ENCODE measurements at places on chromosomes 1 and 21. TPM values are rescaled to one million over a fixed set of nuclear protein-coding genes. Genes with fewer than 3 reads are reported as not detected.

- no peak overlapping the region for H3K4me3 ChIP-seq
- DNase-seq: no peak
- H3K36me3 ChIP-seq: no peaks in the 10 kb centered on the region
- no peaks in the 10 kb centered on the region for H3K4me1 ChIP-seq
These were observed 18.6 kb upstream of the RALGPS2 start for GRCh38 chr1:178706432-178706831.

DNA sequence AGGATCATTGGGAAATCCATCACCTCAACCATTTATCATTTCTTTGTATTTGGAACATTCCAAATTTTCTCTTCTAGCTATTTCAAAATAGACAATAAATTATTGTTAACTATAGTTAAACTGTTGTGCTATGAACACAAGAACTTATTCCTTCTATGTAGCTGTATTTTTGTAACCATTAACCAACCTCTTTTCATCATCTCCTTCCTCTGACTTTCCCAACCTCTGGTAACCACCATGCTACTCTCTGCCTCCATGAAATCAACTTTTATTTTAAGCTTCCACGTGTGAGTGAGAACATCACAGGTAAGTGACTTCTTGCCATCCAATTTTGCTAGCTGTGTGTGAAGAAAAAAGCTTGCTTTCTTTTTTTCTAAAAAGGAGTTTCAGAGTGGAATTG is 418 bp downstream of the IFI44L start:
- peak overlapping the region; percentile 49 for H3K4me3 ChIP-seq
- no peak for DNase-seq
- H3K36me3 ChIP-seq: no peaks in the 10 kb centered on the region

DNA sequence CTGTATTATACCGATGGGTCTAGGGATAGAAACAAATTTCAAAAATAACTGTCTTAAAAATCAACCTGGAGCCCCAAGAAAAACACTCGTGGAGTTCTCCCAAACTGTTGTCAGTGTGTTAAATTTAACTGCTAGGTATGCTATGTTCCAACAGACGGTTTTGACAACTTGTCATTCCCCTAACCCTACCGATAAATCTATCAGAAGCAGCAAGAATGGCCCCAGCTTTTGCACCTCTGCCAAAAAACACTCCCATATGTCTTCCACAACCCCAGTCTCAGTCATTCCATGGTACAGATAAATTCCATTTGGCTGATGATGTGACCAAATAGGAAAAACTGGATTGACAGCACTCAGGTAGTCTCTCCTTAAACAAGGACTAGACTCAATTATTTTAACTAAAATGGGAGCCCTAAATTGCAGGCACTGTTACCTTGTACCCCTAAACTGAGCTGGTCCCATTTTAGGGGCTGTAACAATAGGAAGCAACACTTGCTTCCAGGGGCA is 4.9 kb downstream of the UCHL5 start:
- H3K4me3 ChIP-seq: no peak overlapping the region
- DNase-seq: no peak
- H3K27me3 ChIP-seq: no peaks in the 10 kb centered on the region
- no peak overlapping the region for H3K27ac ChIP-seq
- H3K36me3 ChIP-seq: peaks cover 15% of the 10 kb centered on the region
- H3K4me1 ChIP-seq: peaks cover 13% of the 10 kb centered on the region

DNA sequence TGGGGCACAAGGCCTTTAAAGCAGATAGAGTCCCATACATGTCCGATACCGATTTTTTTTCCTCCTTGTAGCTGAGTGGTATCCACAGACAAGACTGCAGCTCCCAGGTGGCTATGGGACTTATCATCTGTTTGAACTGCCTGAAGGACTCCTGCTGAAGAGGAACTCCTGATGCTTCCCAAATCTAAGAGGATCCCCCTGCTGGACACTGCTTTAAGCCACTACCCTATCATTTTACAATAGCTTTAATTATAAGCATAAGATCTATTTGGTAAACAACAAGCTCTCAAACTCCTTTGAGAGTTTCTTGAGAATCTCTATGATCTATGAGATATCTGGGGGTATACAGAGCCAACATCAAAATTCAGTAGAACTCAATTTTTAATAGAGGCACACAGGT is 11.7 kb downstream of the NDC1 start:
- peaks cover 53% of the 10 kb centered on the region for H3K36me3 ChIP-seq
- no peak overlapping the region for H3K27ac ChIP-seq
- H3K4me3 ChIP-seq: no peak overlapping the region
- H3K4me1 ChIP-seq: no peaks in the 10 kb centered on the region
- no peaks in the 10 kb centered on the region for H3K27me3 ChIP-seq

DNA sequence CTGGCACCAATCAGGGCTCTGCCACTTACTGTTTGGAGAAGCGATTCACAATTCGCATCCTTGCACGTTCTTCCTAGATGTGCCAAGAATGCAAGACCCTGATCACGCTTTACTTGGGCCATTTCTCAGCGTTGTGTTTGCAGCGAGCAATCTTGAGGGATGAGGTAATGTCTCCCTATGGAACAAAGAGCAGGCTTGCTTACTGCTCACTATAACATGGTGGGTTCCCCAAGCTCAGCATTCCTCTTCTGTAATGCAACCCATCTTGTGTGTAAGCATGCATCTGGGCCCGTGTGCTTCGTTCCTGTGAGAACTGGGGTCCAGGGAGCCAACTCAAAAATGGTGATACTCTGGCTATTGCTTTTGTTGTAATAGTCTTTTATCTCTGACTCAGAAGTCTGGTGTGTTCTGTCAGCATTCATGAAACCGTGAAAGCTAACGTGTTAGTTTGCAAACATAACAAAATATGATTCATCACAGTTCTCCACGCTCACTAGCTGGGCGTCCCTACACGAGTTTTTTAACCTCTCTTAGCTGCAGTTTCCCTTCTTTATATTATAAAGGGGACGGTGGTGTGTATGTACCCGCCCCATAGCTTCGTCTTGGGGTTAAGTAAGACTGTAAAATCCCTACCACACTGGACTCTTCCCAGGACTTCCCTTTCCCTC is 33.3 kb downstream of the DNTTIP2 start:
- H3K27ac ChIP-seq: peak overlapping the region; percentile 87
- H3K4me1 ChIP-seq: peaks cover 23% of the 10 kb centered on the region
- DNase-seq: no peak

The SH2D1B gene
- not detected for total RNA-seq

GRCh38 chr1:114094675-114095074 is 59.0 kb downstream of the SYT6 start:
- H3K36me3 ChIP-seq: no peaks in the 10 kb centered on the region
- H3K27ac ChIP-seq: no peak overlapping the region
- no peaks in the 10 kb centered on the region for H3K27me3 ChIP-seq
- peaks cover 3% of the 10 kb centered on the region for H3K4me1 ChIP-seq

- H3K27ac ChIP-seq: no peak overlapping the region
- DNase-seq: no peak
- no peaks in the 10 kb centered on the region for H3K36me3 ChIP-seq
- peaks cover 70% of the 10 kb centered on the region for H3K27me3 ChIP-seq
- no peaks in the 10 kb centered on the region for H3K4me1 ChIP-seq
These were observed 16.8 kb downstream of the LAMC1 start for GRCh38 chr1:183039985-183040447.

The SUCO gene
- total RNA-seq: 104 TPM

GRCh38 chr1:111600886-111601386 is 18.7 kb upstream of the RAP1A start:
- no peaks in the 10 kb centered on the region for H3K36me3 ChIP-seq
- peaks cover 92% of the 10 kb centered on the region for H3K4me1 ChIP-seq
- DNase-seq: no peak

DNA sequence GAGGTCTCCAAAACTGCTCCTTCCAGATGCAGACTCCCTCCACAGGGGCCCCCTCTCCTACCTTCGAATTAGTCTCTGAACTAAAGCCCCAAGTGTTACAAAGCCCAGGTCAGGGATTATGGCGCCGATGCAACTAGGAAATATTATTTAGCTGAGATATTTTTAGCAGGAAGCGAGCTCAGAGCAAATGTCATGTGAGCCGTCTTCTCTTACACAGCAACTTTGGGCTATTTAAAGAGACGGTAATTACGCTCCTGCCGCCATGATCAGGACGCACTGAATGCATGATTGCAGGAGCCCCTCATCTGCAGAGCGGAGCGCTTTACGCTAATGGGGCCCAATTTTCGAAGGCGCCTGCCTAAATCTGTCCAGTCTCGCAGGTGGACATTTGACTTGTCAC is 55.3 kb upstream of the TARDBP start:
- H3K4me1 ChIP-seq: peaks cover 8% of the 10 kb centered on the region
- no peak overlapping the region for H3K27ac ChIP-seq
- no peak for DNase-seq
- H3K4me3 ChIP-seq: no peak overlapping the region

The FMO5 gene
- total RNA-seq: 0.41 TPM

GRCh38 chr1:239976130-239976968 is 115.3 kb upstream of the FMN2 start:
- H3K27me3 ChIP-seq: no peaks in the 10 kb centered on the region
- H3K27ac ChIP-seq: no peak overlapping the region
- no peaks in the 10 kb centered on the region for H3K36me3 ChIP-seq

GRCh38 chr1:8815582-8816151 is 1.8 kb downstream of the RERE start:
- peaks cover 20% of the 10 kb centered on the region for H3K4me1 ChIP-seq
- H3K36me3 ChIP-seq: no peaks in the 10 kb centered on the region
- H3K4me3 ChIP-seq: peak overlapping the region; percentile 96
- no peak overlapping the region for H3K27ac ChIP-seq
- H3K27me3 ChIP-seq: no peaks in the 10 kb centered on the region

The FCRL1 gene
- 0.98 TPM for total RNA-seq

The NOS1AP gene
- not detected for total RNA-seq

GRCh38 chr1:49013079-49013478 is 236.4 kb upstream of the BEND5 start:
- H3K36me3 ChIP-seq: no peaks in the 10 kb centered on the region
- no peaks in the 10 kb centered on the region for H3K4me1 ChIP-seq
- H3K27ac ChIP-seq: no peak overlapping the region

GRCh38 chr1:207882692-207883091 is 28.2 kb downstream of the CD34 start:
- no peaks in the 10 kb centered on the region for H3K36me3 ChIP-seq
- peak overlapping the region; percentile 73 for H3K27ac ChIP-seq
- H3K27me3 ChIP-seq: no peaks in the 10 kb centered on the region
- peak overlapping the region; percentile 46 for H3K4me3 ChIP-seq

The ALX3 gene
- not detected for total RNA-seq

GRCh38 chr1:11792106-11792505 is 13.7 kb downstream of the MTHFR start:
- no peak overlapping the region for H3K4me3 ChIP-seq
- H3K27me3 ChIP-seq: no peaks in the 10 kb centered on the region
- H3K36me3 ChIP-seq: peaks cover 53% of the 10 kb centered on the region
- DNase-seq: no peak
- H3K27ac ChIP-seq: no peak overlapping the region

GRCh38 chr1:93206567-93206954 is 26.0 kb downstream of the CCDC18 start:
- no peaks in the 10 kb centered on the region for H3K27me3 ChIP-seq
- H3K27ac ChIP-seq: no peak overlapping the region
- H3K36me3 ChIP-seq: peaks cover 16% of the 10 kb centered on the region
- H3K4me1 ChIP-seq: no peaks in the 10 kb centered on the region

The ACKR1 gene
- total RNA-seq: not detected

The NBPF12 gene
- total RNA-seq: 26.4 TPM

- no peak for DNase-seq
- H3K27me3 ChIP-seq: no peaks in the 10 kb centered on the region
- no peaks in the 10 kb centered on the region for H3K4me1 ChIP-seq
- H3K36me3 ChIP-seq: no peaks in the 10 kb centered on the region
- H3K27ac ChIP-seq: no peak overlapping the region
These were observed 26.1 kb upstream of the KCNE2 start for GRCh38 chr21:34337741-34338140.

- H3K4me3 ChIP-seq: peak overlapping the region; percentile 24
- H3K4me1 ChIP-seq: peaks cover 48% of the 10 kb centered on the region
- H3K27me3 ChIP-seq: no peaks in the 10 kb centered on the region
- DNase-seq: peak; percentile 66
- H3K27ac ChIP-seq: peak overlapping the region; percentile 50
These were observed 122.2 kb downstream of the KCNN3 start for GRCh38 chr1:154747740-154748404.

The UTS2 gene
- total RNA-seq: not detected

DNA sequence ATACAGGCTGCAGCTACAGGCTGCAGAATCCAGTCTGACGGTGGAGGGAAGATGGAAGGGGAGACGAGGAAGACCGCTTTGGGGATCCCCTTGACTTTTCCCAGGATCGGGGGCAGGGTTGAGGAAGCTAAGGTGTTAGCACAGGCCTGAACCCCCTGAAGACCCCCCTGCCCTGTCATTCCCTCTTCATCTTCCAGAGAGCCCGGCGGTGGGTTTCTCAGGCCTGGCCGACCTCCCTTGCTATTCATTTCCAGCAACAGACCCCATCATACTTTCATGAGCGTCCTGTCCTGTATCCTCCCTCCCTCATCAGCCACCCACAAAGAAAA is 112.0 kb downstream of the PGBD5 start:
- no peak overlapping the region for H3K27ac ChIP-seq
- no peaks in the 10 kb centered on the region for H3K36me3 ChIP-seq
- no peak overlapping the region for H3K4me3 ChIP-seq
- peaks cover 5% of the 10 kb centered on the region for H3K4me1 ChIP-seq
- no peak for DNase-seq

DNA sequence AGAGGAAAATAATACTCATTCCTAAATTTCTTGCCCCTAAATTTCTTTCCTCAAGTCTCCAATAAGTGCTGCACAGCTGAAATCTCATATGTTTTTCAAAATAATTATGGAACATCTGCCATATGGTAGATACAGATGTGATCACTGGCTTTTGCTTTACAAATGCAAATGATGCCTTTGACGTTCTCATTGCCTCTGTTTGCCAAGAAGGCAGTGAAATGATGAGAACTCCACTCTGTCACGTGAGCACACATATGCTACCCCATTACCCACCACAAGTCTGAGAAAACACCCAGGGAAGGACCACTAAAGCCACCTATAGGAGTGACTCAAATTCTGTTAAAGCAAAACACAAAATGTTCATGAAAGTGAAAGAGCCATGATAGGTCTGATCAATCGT is 43.9 kb downstream of the DSCAM start:
- H3K4me3 ChIP-seq: no peak overlapping the region
- no peaks in the 10 kb centered on the region for H3K36me3 ChIP-seq
- no peaks in the 10 kb centered on the region for H3K4me1 ChIP-seq
- DNase-seq: no peak

The MAN1C1 gene
- total RNA-seq: 44.4 TPM

- no peak overlapping the region for H3K27ac ChIP-seq
- DNase-seq: no peak
- no peaks in the 10 kb centered on the region for H3K36me3 ChIP-seq
- H3K27me3 ChIP-seq: no peaks in the 10 kb centered on the region
- H3K4me3 ChIP-seq: no peak overlapping the region
These were observed 50.0 kb upstream of the IGSF21 start for GRCh38 chr1:18057623-18058022.

All from CD4-positive, alpha-beta T cell (primary cell).